ENCODE measurements at places on chromosomes 11 and 22.

DNA sequence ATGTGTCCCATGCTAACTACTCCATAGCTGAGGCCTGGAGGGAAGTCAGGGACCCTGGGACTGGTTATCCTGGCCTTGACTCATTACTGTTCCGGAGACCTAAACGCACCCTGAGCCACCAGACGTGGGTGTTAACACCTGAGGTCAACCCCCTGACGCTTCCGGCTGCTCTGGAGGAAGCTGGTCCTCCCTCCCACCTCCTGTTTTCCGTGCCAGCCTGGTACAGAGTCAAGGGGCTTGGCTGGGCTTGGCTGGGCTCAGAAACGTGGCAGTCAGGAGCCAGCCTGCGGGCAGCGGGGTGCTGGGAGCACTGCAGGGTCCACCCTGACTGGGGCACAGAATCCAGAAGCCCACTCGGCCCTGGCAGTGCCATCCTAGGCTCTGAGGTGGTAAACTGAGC, 2.6 kb downstream of the TMPRSS4 start:
- no peak for DNase-seq

- DNase-seq, result no peak
These were observed 9.6 kb downstream of the P2RY2 start for GRCh38 chr11:73227571-73228211.

- no peak for DNase-seq
These were observed 6.5 kb downstream of the FAR1 start for GRCh38 chr11:13674799-13675509.

GRCh38 chr11:47355283-47356128, 3.0 kb upstream of the MYBPC3 start:
- no peak for DNase-seq

- DNase-seq, result no peak
These were observed 603 bp downstream of the CDHR5 start for GRCh38 chr11:623999-624704.

DNA sequence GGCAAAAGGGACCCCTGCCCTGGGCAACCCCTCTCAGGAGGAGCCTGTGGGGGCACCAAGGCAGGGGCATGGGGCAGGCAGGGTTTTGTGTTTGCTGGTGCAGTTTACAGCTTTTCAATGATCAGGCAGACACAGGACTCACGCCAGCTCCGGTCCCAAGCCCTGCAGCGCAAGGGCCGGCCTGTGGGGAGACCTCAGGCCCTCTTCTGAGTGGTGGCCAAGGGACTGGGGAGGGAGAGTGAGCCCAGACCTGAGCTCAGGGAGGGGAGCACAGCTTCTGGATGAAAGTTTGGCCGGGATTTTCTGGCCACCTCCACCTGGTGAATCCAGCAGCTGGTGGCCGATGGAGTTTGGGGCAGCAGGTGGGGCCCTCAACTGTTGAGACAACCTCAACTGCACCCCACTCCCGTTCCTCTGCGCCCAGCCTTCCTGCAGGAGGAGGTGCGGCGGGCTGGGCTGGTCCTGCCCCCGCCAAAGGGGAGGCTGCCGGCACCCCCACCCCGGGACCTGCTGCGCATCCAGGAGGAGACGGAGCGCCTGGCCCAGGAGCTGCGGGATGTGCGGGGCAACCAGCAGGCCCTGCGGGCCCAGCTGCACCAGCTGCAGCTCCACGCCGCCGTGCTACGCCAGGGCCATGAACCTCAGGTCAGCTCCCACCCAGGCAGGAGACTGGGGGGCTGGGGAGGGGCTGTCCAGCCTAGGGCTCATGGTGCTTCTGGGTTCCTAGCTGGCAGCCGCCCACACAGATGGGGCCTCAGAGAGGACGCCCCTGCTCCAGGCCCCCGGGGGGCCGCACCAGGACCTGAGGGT, 3.6 kb downstream of the TCIRG1 start:
- DNase-seq, result no peak

DNA sequence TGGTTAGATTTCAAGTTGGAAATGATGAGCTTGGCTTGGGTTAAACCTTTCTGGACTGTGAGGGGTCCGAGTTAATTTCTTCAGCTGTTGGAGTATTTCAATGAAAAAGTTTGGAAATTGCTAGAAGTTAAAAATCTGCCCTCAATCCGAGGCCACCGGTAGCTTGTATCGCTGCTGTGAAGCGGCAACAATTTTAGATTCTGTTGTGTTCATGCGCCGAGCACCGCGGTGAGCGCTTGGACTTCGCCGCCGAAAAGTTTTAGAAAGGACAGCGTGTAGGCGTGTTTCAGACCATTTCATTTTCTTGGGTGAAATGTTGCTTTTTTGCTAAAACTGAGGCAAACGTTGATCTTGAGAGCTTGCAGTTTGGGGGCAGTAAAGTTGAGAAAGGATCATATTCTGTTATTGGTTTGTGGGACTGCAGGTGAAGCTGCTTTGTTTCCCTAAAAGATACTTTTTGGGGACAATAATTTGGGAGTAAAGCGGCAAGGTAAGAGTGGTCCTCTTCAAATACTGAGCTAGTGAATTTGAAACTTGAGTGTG, 928 bp downstream of the FBXO7 start:
- DNase-seq, result peak; percentile 61

GRCh38 chr11:126581871-126582648, 226.6 kb downstream of the ST3GAL4 start:
- DNase-seq, result no peak

- no peak for DNase-seq
These were observed 1028.4 kb downstream of the FAM181B start for GRCh38 chr11:81705283-81705682.
